ENCODE measurements at places on chromosomes 4 and X.

- no peak for DNase-seq
Measured at GRCh38 chr4:139035650-139036049, 20.1 kb downstream of the NOCT start.

DNA sequence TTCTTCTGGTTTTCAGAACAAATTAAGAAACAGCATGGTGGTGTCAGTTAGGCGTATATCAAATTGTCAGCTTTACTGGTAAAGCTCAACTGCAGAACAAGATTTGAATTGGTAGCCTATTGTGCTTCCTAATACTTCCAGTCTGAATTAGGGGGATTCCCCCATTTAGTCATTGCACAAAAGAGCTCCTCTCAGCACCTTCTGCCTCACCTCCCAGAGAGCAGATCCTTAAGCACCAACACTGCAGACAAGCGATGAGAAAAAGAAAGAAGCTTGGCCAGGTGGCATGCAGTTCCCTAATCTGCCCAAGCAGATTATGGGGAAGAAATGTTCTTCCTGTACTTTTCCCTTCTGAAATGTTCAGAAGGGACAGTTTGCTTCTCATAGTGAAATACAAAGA lies 9.2 kb downstream of the MAP9 start:
- no peak for DNase-seq

DNA sequence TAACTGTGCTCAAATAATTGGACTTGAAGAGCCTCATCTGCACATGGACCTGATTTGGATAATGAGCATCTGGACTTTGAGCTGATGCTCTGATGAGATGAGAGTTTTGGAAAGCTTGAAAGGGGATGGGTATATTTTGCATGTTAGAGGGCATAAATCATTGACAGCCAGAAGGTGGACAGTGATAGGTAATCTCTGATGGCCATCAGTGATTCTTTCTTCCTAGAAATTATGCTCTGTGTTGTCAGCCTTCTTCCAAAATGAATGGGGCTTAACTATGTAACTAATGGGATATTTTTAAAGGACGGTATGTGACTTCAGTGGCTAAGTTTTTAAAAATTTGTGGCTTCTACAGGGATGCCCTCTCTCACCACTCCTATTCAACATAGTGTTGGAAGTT lies 334.0 kb downstream of the PTTG2 start:
- no peak for DNase-seq

GRCh38 chr4:6049985-6050384 lies 31.8 kb upstream of the C4orf50 start:
- no peak for DNase-seq

DNA sequence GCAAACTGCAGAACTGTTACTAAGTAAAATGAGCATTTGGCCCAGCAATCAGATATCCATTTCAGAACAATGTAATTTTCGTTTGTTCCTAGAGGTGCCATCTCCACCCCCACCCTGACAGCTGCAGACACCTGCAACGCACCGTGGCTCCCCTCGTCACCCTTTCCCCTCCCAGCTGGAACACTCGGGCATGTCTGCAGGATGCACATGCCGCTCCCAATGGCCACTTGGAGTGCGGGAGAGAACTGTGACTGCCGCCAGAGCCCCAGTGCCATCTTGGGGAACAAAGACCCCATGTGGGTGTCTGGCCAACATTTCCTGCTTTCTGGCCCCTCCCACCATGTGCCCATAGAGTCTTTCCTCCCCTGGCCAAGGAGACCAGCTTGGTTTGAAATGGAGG lies 436.2 kb downstream of the PCDH10 start:
- DNase-seq = no peak

GRCh38 chr4:87442889-87443288 lies 20.5 kb downstream of the NUDT9 start:
- no peak for DNase-seq

DNA sequence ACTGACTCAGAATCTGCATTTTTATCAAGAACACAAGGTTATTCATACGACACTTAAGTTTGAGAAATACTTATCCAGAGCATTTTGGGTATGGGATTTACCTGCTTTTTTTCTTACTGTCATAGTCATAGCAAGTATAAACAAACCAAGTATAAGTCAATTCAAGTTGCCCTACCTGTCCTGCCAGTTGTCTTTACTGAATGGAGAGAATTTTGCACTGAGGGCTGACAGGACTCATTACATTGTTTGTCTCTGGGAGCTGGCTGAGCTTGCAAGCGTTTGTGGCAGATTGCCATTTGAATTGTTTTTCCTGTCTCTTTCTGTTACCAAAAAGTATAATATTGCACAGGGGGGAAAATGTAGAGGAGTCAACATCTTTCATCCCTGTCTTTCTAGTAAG lies 278.9 kb upstream of the MAGEC2 start:
- no peak for DNase-seq

GRCh38 chr4:150609131-150609530 lies 27.2 kb downstream of the MAB21L2 start:
- no peak for DNase-seq

DNA sequence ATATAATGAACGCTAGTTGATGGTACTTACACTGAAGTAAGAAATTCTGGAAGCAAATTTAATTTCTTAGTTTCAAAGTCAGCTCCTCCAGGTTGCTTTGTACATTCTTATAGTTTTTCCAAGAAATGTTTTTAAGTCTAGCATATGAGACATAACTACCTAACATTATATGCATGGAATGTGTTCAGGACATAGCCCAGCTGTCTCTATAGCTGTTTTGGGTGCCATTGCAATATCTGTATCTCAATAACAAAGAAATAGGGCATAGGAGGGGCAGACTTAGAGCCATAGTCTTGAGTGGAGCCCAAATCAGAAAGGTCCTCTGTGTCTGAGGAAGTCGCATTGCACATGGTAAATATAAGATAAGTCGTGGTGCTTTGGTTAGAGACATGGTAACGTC lies 143.4 kb downstream of the CBR4 start:
- no peak for DNase-seq

Data from HAP-1 (cell line).